Fibroblast of skin of right quadriceps (primary cell): ENCODE measurements at places on chromosomes 6 and 20.

DNA sequence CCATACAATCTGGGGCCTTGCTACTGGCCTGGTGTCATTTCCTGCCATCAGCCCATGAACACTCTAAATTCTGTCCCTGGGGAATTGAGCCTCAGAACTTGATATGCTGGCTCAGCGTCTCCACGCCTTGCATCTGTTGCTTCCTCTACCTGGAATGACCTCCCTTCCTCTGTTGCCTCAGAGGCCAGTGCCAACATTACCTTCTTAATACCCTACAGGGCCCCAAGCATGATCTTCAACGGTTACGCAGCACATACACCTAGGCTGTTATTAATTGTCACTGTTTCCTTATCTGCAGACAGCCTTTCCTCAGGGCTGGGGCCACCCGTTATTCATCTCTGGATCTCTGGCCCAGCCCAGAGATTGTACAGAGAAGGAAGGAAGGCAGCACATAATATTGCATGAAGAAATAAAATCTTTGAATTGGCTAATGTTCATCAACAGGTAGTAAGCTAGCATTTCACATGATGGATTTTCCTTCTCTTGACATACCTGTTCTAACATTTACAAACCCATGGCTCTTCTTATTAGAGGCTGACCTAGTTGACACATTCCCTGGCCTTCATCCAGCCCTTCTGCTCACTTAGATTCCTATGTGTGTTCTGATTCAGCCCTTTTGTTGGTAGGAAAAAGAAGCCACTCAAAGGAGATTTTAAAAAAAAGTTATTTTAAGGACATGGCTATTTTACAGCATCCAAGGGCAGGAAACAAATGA, 8.4 kb upstream of the RNF182 start:
- peak; percentile 46 for DNase-seq

DNA sequence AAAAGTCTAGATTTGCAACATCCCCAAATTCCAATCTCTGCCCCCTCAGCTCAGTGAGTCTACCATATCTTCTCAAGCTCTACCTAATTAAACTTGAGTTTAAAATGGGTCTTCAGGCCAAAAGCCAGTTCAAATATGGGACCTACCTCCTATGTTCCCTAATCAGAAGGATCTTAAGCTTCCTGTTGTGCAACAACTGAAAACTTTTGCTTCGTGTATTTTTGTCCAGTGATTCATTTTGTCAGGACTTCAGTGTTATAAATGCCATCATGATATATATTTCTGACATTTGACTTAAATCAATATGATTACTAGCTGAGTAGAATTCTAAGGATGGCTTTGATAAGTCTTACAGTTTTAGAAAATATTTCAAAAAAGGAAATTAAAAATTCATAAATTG, 622.6 kb upstream of the PTCHD4 start:
- peak; percentile 36 for DNase-seq

- DNase-seq: no peak
Measured at GRCh38 chr20:63027922-63028389, 21.2 kb upstream of the BHLHE23 start.

DNA sequence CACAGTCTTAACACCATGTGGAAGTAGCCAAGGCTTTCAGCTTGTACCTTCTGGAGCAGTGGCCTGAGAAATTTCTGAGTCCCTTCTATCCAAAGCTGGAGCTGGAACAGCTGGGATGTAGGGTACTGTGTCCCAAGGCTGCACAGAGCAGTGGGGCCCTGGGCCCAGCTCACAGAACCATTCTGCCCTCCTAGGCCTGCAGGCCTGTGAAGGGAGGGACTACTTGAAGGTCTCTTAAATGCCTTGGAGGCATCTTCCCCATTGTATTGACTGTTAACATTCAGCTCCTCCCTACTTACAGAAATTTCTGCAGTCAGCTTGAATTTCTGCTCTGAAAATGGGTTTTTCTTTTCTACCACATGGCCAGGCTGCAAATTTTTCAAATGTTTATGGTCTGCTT, 156.5 kb upstream of the MANEA start:
- DNase-seq: no peak

DNA sequence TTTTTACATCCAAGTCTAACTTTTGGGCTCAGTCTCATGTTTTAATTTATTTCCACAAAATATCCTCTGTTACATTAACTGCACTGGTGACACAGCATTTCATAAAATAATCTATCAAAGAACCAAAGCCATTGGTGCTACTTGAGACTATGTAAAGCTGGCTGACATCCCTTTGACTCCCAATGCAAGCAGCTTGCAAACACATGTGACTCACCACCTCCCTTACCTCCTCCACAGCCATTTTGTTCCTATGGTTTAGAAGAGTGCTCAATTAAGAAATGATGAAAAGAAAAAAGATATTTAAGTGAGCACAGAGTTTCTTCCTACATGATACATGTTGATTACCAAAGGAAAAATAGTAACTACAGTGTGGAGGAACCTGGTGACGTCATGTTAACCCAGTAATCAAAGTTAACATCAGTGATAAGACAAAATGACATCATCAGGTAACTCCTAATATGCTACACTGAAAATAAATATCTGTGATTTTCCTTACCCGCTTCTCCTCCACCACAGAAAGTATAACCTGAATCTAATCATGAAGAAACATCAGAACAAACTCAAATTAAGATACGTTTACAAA, 53.3 kb upstream of the LGSN start:
- DNase-seq: no peak

- DNase-seq: no peak
Measured at GRCh38 chr20:57397693-57398108, 6.5 kb downstream of the RBM38 start.

DNA sequence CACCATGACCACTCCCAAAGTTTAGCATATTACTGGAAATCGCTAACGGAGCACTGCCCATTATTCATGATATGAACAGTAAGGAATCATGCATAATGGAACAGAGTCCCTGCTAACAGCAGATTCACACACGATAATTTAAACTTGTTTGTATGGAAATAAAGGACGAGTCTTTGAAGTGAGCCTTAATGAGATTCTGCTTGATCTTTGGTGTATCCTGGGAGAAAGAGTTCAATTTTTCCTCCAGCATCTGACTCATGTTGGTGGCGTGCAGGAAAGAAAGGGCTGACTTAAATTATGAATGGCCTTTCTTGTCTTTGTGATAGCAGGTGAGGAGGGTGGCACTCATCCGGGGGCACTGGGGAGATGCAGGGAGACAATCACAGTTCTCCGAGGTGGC, 194.6 kb downstream of the ZNF217 start:
- no peak for DNase-seq

DNA sequence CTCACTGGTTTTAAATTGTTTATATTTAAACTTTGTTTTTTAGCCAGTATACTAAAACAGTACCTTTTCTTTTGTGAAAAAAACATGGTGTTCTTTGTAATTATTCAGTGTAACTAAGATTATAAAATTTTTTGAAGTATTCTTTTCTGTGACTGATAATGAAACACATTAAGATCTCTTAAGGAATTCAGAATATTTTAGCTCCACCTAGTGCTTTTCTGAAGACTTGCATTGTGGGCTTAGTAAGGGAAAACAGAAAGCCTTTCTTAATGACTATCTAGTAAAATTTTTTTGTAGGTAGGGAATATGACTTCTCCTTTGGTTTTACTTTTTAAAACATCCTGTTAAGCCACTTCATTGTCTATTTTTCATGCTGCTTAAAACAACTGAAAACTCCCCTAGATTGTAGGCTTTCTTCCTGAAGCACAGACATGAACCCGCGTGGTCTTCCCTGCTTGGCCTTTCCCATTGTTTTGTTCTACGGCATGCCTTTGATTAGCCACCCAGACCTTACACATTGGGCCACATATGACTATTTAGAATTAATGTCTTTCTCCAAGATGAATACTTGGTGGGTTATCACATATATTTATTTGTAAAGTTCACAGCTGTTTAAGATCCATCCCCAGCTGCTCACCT, 72.1 kb downstream of the AFDN start:
- peak; percentile 42 for DNase-seq

GRCh38 chr20:52078289-52078688, 113.3 kb downstream of the ZFP64 start:
- no peak for DNase-seq

DNA sequence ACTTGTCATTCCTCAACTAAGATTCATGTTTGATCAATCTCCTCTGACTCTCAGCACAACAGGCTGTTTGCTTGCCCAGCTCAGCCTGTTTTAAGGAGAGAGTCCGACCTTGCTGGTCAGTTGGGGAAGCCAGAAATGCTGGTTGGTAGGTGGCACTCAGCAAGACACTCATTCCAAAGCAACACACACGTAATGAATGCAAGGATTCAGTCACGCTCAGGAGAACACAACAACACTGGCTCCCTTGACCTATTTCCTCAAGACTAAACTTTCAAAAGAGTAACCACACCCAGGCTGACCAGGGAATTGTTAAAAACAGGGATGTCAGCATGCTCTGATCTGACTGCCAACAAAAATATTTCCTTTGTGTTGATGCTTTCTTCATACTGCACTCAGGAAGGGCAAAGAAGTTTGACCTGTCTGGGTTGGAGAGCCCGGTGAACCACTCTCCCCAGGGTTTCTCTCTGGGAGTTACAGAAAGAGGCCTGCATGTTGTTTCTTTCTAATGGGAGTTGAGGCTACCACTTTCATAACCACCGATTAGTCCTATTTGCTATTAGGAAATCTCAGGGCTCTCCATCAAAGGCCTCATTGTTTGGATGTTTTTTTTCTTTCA, 25.6 kb upstream of the PREP start:
- peak; percentile 13 for DNase-seq

- no peak for DNase-seq
Measured at GRCh38 chr6:117130125-117130524, 135.2 kb upstream of the VGLL2 start.

GRCh38 chr6:80209430-80209829, 103.0 kb downstream of the BCKDHB start:
- no peak for DNase-seq

GRCh38 chr6:9083108-9083507, 647.8 kb upstream of the SLC35B3 start:
- no peak for DNase-seq

GRCh38 chr6:162344646-162345010, 382.9 kb downstream of the PRKN start:
- DNase-seq: no peak

GRCh38 chr6:32982702-32983492, 14.5 kb downstream of the BRD2 start:
- no peak for DNase-seq

DNA sequence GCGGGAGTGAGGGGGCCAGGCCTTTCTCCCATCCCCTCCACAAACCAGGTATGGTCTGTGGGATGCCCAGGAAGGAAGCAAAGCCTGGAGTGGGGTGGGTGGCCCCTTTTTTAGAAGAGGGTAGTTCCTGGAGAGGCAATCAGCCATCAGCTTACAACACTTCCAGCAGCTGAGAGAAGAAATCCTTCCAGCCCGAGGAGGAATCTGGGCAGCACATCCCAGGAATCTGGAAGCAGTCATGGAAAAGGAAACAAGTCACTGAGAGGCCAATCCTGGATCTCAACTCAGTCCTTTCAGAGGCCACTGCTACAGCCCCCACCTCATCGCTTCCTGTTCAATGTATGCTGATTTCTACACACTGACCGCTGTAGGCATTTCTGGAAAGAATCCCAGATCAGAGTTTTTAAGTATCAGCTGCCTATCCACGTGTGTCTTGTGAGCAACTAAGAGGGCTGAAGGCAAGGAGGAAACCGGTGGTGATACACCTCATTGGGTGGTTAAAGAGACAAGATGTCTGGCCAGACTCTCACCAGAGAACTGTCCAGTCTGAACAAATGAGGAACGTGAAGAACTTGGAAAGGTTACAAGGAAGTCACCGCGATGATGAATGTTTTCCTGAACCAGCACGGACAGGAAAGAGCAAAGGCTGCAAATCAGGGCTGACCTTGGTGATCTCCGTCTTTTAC, 92.9 kb upstream of the SHLD1 start:
- DNase-seq: peak; percentile 98

DNA sequence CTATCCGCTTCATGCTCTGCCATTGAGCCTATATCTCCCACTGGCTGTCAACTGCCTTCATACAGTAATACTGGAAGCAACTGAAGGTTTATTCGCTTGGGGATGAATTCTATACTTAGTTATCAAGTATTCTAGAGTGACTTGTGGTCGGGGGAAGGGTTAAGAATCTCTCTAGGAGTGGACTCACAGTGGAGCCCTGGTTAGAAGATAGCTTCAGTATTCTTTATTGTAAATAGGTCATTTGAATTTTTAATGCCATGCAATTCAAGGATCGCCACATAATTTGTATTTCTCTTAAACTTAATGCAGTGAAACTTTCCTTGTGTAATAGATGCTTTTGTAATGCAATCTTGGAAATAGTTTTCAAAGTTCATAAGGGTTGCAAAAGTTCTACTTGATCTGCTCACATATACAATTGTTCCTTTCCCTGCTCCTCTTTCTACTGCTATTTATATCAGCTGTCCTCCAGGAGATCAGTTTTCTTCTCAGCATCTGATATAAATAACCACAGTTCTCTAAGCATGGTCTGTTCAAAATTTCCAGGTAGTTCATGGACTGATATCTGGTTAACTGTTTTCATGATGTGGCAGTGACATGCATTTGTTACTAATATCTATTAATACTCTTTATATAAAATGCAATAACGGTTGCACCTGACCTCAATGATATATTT, 120.3 kb downstream of the KCNQ5 start:
- no peak for DNase-seq

- no peak for DNase-seq
Measured at GRCh38 chr6:12335131-12335527, 45.0 kb downstream of the EDN1 start.

DNA sequence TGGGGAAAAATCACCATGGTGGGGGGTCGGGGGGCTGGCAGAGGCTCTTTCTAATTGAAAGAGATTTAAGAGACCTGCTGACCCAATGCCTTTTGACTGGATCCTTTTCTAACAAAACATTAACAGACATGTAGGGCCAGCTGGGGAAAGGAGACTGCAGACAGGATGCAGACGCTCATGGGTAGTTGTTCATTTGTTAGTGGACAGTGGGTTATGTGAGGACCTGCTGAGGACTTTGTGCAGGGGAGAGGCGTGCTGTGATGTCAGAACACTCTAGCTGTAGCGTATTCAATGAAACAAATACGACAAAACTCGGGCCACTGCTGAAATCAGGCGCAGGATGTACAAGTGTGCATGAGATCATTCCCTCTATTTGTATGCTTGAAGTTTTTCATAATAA, 1.2 kb downstream of the IP6K3 start:
- no peak for DNase-seq

- DNase-seq: no peak
Measured at GRCh38 chr20:18639501-18639979, 51.7 kb downstream of the DTD1 start.

DNA sequence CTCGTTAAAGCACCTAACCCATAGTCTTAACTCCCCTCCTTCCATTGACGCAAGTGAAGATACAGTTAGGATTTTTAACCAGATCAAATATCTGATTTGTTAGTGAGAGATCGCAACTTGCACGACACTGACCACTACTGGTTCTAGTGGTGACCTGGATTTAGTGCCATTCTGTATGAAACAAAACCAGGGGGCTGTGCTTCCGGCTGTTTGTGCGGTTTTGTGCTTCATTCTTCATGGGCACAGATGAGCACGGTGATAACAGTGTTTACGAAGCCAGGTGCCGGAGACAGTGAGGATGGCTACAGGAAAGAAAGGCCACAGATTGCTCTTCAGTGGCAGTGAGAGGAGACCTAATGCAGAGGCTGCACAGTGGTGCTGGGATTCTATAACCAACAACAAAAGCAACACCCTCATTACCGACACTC, 75.5 kb downstream of the NOL4L start:
- no peak for DNase-seq
